CD4-positive, alpha-beta memory T cell (primary cell): ENCODE measurements at places on chromosomes 13 and 19.

DNA sequence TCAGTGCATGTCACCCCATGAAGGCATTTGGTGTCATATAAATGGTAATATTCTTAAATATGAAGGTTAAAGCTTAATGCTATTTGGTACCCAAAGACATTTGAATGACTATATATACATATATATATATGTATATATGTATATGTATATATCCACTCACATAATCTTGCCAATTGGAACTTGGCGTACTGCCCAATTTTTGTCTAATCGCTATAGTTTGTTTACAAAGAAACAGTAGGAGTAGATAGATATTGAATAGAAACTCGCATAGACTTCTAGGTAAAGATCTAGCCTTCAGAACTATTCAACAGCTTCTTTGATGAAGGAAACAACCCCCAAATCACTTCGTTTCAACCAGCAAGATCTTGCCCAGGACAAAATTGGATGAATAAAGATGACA is 24.1 kb downstream of the KLF5 start:
- DNase-seq: no peak

DNA sequence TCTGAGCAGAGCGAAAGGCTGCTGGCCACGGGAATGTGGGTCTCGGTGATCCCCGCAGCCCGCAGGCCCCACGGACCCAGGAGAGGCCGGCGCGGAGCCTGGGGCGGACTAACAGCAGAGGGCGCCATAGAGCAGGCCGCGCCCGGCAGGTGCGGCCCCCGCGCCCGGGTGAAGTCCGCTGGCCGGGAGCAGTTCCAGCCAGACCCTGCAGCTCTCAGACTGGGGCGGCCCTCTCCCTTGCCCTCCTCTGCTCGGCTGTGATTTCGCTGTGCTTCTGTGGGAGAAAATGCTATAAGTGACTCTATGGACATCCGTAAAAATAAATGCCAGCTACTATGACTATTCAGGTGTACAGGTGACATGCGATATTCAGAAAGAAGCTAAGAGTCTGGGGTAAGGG is 37.7 kb downstream of the GSX1 start:
- no peak for DNase-seq

GRCh38 chr13:50355797-50356196 is 340.6 kb downstream of the KCNRG start:
- no peak for DNase-seq

GRCh38 chr19:47376589-47377144 is 27.6 kb downstream of the DHX34 start:
- DNase-seq: no peak

DNA sequence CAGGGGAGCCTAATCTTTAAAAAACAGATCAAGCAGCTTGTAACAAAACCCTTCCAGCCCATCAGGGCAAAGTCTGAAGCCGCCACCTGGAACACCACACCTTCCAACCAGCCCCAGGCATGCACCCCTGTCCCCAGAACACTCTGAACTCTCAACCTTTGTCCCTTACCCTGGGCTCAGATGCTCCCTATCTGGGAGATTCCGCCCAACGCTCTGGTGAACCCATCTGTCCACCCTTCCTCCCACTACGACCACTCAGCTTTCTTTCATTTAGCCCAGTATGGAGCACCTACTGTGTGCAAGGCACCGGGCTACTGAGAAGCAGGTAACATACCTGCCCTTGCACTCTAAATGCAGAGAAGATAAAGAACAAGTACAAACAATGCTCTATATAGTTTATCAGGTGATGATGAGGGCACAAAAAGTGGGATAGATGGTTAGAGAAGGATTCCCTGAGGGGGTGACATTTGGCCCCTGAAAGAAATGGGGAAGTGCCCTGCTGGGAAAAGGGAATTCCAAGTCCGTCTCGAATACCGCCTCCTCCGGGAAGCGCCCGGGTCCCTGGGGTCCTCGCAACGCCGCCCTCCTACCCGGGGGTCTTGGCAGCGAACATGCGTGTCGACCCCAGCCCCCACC is 629 bp downstream of the PEPD start:
- no peak for DNase-seq

DNA sequence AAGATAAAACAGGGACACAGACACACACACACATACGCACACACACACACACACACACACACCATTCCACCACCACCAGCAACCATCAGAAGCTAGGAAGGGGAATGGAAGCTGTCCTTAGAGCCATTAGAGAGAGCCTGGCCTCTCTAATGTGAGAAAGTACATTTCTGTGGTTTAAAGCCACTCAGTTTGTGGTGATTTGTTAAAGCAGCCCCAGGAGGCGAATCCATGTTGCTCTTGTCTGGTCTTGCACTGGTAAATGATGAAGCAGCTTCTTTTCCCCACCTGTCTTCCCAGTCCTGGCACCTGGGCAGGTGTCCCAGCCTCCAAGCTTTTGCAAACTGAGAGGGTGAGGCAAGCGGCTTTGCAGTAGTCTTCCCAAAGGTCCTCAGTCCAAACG is 118.9 kb upstream of the KL start:
- DNase-seq: no peak

DNA sequence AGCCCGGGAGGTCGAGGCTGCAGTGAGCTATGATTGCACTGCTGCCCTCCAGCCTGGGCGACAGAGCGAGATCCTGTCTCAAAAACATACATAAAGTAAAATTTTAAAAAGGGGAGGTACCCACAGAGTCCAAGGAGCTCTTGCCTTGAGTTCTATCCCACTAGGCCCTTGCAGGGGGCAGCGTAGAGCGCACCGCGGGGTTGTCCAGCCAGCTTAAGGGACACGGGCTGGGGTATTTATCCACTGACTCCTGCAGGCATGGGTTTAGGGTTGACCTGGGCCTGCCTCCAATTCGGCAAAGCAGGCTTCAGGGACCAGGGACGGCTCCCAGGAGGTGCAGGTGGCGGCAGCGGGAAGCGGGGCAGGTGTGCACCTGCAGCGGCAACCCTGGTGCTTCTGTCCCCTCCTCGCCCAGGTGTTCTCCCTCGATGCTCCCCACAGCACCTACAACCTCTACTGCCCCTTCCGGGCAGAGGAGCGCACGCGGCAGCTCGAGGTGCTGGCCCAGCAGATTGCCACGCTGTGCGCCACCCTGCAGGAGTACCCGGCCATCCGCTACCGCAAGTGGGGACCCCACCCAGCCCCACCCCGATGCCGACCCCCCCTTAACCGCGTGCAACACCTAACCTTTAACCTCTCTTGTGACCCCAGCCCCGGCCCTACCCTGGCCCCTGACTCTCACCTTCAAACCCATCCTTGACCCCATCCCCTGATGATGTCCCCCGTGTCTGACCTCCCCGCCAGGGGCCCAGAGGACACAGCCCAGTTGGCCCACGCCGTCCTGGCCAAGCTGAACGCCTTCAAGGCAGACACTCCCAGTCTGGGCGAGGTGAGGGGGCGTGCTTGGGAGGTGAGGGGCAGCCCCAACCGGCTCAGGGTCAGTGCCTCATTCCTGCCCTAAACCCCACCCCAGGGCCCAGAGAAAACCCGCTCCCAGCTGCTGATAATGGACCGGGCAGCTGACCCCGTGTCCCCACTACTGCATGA is 4.7 kb downstream of the STXBP2 start:
- no peak for DNase-seq
